IPS-NIHi11 (cell line): ENCODE measurements at places on chromosomes 12 and 14.

- no peak for DNase-seq
Observed at GRCh38 chr12:28033538-28033915, 61.0 kb upstream of the PTHLH start.

- no peak for DNase-seq
Observed at GRCh38 chr14:65336191-65336591, 76.3 kb upstream of the FUT8 start.

DNA sequence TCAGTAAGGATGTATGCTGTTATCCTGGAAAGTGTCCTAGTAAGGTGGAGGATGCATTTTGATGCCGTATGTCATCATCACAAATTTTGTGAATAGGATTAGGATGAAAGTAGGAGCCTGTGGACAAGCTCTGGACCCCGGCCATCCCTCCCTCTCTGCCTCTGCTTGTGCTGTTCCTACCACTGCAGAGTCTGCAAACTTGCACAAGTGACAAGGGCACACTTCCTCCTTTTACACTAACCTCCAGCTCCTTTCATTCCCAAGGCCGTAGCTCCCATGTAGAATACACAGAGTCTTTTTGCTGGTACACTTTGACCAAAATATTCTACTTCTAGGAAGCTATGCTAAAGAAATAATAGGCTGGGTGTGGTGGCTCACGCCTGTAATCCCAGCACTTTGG, 13.3 kb upstream of the TMCC3 start:
- DNase-seq, result no peak

- DNase-seq, result no peak
Observed at GRCh38 chr14:63186453-63186852, 17.8 kb upstream of the RHOJ start.

GRCh38 chr12:89355243-89356068, 3.2 kb upstream of the DUSP6 start:
- DNase-seq, result no peak

DNA sequence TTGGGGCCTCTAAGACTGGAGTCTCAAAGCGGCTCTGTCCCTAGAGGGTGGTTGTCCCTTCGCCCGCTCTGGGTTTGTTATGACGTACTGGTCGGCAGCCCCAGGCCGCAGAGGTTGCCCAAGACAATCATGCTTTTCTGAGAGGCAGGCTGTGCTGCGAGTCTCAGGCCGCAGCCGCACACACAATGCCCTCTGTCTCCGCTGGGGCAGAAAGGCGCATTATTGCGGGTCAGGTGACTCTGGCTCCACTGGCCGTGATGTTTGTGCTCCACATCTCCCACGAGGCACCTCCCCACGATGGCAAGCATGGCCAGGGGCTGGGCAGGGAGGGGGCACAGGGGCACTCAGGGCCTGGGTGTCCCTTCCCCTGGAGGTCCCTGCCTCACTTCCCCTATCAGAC, 21.0 kb upstream of the PLEKHG3 start:
- no peak for DNase-seq

DNA sequence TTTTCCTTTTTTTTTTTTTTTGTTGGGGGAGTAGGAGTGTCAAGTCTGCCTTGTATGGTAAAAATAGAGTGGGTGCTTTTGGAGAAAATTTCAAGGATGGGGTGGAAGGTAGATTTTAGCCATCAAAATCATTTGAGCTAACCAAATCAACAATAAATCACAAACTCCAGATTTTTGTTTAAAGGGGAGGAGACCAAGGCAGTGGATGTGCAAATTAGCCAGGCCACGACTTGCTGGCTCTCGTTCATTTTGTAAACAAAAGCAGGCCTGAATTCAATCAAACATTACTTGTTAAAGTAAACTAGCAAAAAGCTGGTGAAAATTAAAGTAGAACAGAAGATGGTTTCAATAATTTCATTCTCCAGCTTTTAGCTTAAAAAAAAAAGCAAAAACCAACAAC, 387.2 kb downstream of the BMP4 start:
- DNase-seq, result no peak

GRCh38 chr12:8828257-8829124, 6.1 kb downstream of the A2ML1 start:
- DNase-seq, result no peak

- DNase-seq, result no peak
Observed at GRCh38 chr14:22841769-22842168, 5.4 kb downstream of the MMP14 start.

DNA sequence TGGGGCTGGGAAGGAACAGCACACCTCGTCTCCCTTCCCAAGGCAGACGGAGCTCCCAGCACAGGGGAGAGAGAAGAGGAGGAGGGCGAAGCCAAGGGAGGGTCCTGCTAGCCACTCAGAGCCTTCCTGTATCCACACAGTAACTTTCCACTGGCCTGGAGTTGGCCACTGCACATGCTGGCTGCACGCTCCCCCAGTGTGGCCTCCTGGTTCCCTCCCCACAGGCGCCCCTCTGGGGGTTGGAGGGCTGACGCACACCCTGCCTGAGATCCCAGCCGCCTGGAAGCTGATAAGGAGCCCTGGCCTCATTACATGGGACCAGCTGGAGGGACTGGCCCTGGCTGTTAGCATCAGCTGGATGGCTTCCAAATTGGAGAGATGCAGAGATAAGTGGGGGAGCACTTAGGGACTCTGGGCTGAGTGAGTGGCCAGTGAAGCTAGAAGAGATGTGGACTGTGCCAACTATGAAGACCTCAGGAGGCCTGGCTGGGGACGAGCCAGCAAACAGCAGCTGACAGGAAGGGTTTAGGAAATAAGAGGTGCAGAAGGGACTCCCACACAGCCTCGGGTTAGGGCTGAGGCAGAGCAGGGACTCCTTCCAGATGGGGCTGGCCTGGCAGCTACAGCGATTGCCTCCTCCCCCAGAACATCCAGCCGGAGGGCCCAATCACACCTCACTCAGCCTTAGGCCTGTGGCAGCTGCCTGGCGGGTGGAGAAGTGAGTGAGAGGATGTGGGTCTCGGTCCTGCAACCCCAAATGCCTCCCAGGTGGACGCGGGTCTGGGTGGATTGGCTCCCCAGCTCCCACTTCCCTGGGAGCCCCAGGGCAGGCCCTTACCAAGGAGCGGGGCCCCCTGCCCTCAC, 26.3 kb upstream of the BCDIN3D start:
- no peak for DNase-seq

GRCh38 chr12:65139389-65139788, 18.3 kb upstream of the WIF1 start:
- DNase-seq, result no peak

GRCh38 chr14:24694680-24695079, 60.7 kb upstream of the GZMB start:
- DNase-seq, result no peak

GRCh38 chr12:57372233-57372632, 58.6 kb downstream of the R3HDM2 start:
- no peak for DNase-seq

DNA sequence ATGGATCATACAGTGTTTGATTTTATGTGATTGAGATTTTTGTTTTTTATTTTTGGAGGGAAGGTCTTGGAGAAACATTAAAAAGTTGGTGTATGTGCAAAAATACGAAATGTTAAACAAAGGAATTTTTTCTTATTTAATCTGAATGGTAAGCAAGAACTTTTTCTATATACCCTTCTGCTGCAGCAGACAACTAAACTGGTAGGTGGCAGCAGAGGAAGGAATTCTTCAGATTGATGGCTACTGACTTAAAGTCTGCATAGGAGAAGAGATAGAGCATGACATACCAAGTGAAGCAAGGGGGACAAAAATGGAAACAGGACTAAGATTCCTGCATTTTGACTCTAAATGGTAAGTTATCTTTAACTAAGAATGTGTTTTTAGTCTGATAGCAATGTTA, 42.0 kb upstream of the A2ML1 start:
- peak; percentile 36 for DNase-seq

GRCh38 chr14:91496790-91497189, 13.3 kb downstream of the PPP4R3A start:
- DNase-seq, result no peak

DNA sequence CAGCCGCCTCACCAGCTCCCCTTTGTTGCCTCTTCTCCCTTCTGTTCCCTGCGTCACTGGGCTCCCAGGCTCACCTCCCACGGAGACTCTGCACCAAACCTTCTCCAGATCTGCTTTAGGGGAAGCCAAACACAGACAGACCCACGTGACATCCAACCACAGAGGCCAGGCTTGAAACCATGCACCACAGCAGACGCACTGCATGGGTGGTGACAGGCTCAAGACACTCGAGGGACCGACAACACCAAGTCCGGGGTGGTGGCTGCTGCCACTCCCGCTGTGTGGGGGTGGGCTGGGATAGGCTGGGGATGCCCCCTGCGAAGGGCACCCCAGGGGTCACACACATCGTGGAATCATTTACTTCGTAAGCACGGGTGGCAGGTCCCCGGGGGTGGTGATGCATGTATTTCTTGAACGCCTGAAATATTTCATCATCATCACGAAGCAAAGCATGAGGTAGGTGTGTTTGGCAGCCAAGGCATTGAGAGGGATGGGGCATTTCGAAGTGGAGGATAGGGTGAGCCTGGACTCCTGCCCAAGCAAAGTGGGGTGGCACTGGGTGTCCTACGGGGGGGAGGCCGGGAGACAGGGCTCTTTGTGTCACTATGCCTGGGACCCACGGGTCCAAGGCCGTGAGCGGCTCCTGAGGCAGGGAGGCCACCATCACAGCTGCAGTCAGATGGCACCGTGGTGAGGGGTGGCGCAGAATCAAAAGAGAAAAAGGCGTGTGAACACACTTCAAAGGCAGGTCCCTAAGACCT, 66.8 kb upstream of the RFLNA start:
- DNase-seq, result no peak

DNA sequence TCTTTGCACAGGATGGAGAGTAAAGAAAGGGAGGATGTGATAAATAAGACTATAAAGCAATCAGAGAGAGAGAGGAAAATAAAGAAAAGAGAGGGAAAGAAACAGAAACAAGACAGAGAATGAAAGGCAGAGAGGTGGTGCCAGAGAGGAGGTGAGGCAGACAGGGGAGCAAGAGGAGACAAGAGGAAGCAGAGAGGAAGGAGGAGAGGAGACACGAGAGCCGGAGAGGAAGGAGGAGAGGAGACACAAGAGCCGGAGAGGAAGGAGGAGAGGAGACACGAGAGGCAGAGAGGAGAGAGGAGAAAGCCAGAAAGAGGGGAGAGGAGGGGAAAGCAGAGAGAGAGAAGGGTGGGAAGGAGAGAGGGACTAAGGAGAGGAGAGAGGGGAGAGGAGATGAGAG, 125.2 kb downstream of the PAPOLA start:
- DNase-seq, result no peak

DNA sequence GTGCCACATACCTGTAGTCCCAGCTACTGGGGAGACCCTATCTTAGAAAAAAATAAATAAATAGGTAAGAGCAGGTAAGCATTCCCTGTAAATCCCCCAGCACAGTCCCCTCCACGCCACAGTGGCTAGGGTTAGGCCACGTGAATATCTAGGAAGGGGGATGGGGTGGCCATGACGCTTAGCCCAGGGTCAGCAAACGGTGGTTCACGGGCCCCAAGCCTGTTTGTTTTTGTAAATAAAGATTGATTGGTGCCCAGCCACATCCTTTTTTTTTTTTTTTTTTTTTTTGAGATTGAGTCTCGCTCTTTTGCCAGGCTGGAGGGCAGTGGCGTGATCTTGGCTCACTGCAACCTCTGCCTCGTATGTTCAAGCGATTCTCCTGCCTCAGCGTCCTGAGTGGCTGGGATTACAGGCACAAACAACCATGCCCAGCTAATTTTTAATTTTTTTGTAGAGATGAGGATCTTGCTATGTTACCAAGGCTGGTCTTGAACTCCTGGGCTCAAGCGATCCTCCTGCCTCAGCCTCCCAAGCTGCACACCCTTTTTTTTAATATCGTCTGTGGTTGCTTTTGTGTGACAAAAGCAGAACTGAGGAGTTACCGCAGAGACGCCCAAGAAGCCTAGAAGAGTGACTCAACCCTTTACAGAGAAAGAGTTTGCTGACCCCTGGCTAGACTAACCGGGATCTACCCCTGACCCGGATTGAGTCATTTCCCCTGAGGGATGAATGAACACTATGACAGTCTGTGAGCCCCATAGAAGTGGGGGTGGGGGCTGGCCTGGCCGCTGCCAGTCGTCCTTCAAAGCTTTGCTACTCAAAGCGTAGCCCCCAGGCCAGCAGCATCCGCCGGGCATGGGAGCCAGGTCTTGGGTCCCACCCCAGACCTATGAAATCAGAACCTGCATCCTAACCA, 113.7 kb upstream of the NCOR2 start:
- DNase-seq, result peak; percentile 66

DNA sequence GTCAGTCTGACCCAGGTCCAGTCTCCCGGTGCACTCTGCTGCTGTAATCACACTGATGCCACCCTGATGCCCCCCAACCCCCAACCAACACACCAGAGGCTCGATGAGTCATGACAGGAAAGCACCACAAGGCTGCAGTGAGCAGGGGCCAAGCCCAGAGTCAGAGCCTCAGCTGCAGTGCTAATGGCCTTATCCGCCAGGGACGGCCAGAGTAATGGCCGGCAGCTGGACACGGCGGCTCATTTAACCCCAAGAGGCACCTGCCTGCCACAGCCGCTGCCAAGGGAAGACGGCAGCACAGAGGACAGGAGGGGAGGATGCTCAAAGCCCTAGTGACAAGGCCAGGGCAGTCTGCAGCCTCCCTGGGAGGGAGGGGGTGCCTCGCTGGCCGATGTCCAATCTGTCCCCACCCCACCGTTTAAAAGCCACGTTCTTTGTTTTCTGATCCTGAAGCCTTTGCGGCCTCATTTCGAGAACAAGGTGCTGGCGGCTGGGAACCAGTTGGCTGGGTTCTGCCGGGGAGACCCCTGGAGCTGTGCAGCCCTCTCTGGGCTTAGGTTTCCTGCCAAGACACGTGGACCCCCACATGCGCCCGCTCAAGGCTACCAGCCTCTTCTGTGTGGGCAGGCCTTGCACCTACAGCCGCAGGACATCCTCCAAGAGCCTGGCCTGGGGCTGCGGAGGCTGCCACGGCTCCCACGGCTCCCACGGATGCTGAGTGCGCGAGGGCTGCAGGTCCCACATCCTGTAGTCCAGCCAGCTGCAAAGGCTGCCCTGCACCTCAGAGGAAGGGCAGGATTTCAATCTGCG, 13.1 kb downstream of the CCDC85C start:
- DNase-seq, result no peak

GRCh38 chr12:45304514-45305178, 88.8 kb downstream of the ANO6 start:
- DNase-seq, result no peak

- no peak for DNase-seq
Observed at GRCh38 chr14:89221109-89221810, 195.8 kb downstream of the FOXN3 start.
